ENCODE measurements at places on chromosomes 1 and 21.

GRCh38 chr1:82398357-82398756, 597.6 kb downstream of the ADGRL2 start:
- DNase-seq, result no peak

DNA sequence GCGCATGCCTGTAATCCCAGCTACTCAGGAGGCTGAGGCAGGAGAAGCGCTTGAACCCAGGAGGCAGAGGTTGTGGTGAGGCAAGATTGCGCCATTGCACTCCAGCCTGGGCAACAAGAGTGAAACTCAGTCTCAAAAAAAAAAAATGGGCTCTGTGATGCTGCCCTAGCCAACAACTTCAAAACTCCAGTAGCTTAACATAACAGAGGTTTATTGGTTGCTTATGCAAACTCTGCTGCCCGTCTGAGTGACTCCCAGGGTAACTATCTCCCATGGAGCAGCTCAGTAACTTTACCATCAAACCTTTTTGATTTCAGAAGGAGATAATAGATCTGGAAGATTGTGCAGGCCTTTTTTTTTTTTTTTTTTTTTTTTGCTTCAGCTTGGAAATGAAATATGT, 18.9 kb upstream of the ITLN2 start:
- DNase-seq, result no peak

- no peak for DNase-seq
These were observed 14.6 kb upstream of the AHDC1 start for GRCh38 chr1:27618341-27619082.

GRCh38 chr1:73136975-73137374, 854.6 kb upstream of the NEGR1 start:
- no peak for DNase-seq

GRCh38 chr1:37850352-37850955, 8.9 kb downstream of the MTF1 start:
- no peak for DNase-seq

- DNase-seq, result no peak
These were observed 33.6 kb downstream of the SOAT1 start for GRCh38 chr1:179327196-179327595.

GRCh38 chr1:2470290-2471158, 5.6 kb upstream of the PLCH2 start:
- DNase-seq, result no peak

Data from SK-MEL-5 (cell line).